ENCODE measurements at places on chromosomes 3 and 15. TPM values are rescaled to one million over a fixed set of nuclear protein-coding genes. Genes with fewer than 3 reads are reported as not detected.

Gene ASB14
- not detected for total RNA-seq

DNA sequence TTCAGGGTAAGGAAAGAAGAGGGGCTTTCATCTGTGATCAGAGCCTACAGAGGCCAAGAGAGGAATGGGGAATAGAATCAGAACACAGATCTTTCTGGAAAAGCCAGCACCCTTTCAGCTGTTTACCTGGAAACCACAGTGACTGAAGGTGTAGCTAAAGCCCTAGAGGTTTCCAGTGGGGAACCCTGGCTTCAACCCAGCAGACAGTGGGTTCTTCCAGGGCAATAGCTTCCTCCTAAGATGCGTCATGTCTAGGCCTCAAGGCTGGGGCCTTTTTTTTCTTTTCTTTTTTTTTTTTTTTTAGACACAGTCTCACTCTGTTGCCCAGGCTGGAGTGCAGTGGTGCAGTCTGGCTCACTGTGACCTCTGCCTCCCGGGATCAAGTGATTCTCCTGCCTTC is 3.1 kb upstream of the CPNE9 start:
- no peak for DNase-seq

- no peak for DNase-seq
Measured at GRCh38 chr3:37143821-37144220, 30.6 kb downstream of the LRRFIP2 start.

Gene LEKR1
- total RNA-seq, result not detected

DNA sequence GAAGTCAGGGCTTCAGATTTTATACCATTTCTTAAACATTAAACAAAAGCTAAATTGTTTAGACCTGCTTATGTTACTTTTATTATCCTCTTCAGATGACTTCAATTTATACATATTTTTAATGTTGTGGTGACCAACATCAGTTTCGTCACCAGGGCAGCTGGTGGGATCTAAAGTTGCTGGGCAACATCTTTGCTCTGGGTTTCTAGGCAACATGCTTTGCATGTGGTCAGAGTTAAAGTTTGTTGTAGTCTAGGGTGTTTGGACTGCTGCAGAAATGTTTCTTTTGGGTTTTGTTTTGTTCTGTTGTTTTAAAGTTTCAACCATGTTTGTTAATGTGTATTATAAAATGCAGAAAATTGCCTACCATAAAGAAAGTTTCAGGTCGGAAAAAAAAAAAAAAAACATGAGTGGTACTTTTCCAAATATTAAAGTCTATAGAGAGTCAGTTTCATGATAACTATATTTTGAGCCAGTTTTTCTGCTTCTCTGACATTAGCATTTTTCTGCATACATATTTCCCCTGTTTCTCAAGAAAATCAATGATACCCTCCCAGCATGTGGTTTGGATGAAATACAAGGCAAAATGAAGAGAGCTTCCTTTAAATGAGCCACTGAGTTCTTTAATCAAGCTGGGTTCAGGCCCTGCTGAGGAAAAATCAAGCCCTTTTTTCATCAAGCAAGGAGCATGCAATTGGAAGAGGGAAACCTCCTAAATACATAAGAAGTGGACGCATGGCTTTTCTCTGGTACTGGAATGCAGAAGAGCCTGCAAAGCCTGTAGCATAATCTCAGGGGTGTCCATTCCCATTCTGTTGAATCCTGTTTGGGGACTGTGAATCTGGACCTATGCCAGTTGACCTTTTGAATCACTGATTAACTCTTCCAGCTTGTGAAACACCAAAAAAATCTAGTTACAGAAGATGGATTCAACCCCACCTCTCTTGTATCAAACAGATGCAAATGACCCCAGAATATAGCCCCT is 35.0 kb upstream of the VGLL3 start:
- DNase-seq, result no peak

All from vagina (tissue), 2 donors.